ENCODE measurements at places on chromosomes 6 and 20.

GRCh38 chr6:125806813-125807212, 16.1 kb downstream of the NCOA7 start:
- no peak for DNase-seq

DNA sequence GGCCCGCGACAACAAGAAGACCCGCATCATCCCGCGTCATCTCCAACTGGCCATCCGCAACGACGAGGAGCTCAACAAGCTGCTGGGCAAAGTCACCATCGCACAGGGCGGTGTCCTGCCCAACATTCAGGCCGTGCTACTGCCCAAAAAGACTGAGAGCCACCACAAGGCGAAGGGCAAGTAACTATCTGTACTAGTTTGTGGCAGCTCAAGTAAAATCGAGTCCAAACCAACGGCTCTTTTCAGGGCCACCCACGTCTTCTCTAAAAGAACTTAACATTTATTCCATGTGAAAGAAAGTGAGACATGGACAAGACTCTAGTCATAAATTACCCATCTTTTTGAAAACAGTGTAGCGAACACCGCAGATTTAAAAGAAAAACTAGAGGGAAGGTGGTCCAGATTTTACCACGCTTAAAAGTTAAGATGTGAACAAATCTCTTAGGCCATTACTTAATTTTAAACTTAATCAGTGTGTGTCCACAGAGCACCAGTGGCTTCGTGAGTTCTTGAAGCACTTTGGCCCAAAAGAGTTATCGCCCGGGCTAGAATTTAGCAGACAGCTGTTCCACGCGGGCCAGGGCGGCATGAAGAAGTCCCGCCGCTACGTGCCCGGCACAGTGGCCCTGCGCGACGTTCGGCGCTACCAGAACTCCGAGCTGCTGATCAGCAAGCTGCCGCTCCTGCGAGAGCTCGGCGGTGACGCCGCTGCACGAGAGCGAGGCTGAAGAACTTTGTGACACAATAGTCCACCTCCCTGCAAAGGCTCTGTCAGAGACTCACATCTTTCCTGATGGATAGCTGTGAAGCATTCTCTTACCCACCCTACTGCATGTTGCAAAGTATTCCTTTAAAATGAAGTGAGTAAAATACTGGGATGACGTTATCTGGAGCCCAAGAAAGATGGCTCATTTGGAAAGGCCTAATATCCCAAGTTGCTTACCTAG, 113.9 kb upstream of the PRSS16 start:
- DNase-seq, result peak; percentile 47

GRCh38 chr6:28225056-28225834, at the start of gene ZSCAN9:
TSS of gene ZSCAN9 (plus strand) at chr6:28225275. CDS start at chr6:28227085, 1,810 bp downstream.
- peak; percentile 76 for DNase-seq

- no peak for DNase-seq
Measured at GRCh38 chr6:125102891-125103290, 50.7 kb upstream of the TPD52L1 start.

DNA sequence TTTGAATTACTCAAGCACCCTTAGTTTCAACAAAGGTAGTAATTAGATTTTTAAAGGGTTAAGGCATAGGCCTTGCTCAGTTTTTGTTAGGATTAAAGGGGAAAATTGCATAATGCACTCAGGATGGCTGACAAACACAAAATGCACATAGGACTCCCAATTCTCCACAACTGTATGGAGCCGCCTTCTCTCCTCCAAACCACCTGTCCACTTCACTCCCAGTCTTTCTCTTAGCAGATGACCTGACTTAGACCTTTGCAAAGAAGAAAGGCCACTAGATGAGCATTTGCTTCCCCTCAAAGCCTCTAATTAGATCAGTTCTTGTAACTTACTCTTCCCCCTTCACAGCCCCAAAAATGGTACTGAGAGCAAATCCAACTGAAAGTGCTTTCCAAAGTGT, 20.1 kb downstream of the NSFL1C start:
- no peak for DNase-seq

- no peak for DNase-seq
Measured at GRCh38 chr6:39887692-39888450, 46.4 kb downstream of the MOCS1 start.

- DNase-seq, result no peak
Measured at GRCh38 chr20:46307139-46307998, 929 bp downstream of the CDH22 start.

DNA sequence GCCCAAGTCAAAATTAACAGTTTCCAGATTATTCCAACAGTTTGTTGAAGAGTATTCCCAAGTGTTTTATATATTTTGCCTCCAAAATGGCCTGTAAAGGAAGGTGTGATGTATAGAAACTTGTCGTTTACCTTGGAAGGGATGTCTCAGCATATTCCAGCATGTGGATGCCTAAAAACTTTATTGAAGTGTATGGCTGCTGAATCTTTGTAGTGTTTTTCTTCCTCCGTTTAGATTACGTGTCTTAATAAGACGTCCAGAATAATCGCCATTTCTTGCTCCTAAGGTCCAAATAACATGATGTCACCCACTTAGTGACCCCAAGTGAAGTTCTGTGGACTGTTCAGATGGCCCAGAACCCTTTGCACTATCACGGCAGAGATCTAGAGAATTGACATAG, 18.0 kb upstream of the SF3B5 start:
- DNase-seq, result no peak

- DNase-seq, result no peak
Measured at GRCh38 chr20:23042270-23042669, 7.2 kb downstream of the SSTR4 start.

DNA sequence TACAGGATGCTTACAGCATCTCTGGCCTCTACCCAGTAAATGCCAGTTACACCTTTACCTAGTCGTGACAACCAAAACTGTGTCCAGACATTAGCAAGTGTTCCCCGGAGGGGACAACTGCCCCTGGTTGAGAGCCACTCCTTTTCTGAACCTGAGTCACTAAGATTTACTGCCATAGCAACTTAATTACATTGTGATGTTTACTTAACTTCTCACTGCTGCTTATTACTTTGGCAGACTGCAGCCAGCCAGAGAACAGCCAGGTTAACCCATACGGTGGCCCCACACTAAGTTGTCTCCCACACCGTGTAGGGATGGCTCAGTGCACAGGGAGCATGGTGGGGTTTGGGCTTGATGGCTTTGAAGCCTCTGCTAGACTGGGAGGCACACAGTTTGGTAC, 204.7 kb upstream of the SULF2 start:
- DNase-seq, result no peak

GRCh38 chr20:33082546-33082945, 3.1 kb downstream of the BPIFB4 start:
- no peak for DNase-seq

DNA sequence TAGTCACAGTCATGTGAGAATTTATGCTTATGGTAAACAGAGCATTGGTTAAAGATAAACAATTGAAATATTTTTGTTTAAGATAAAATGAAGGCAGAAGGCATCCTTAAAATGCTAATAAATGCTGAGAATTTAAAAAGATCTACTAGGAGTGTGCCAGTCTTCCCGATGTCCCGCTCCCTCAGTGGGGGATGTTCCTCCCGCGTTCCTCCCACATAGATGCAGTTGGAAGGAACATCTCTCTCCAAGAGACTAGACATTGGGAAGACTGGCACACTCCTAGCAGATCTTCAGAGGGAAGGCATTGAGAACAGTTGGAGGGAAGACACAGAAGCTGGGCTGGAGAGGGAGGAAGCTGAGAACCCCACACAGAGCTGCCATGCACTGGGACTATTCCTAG, 203.3 kb downstream of the EDN1 start:
- DNase-seq, result no peak

- DNase-seq, result no peak
Measured at GRCh38 chr20:32191422-32191821, 16.1 kb downstream of the PLAGL2 start.

DNA sequence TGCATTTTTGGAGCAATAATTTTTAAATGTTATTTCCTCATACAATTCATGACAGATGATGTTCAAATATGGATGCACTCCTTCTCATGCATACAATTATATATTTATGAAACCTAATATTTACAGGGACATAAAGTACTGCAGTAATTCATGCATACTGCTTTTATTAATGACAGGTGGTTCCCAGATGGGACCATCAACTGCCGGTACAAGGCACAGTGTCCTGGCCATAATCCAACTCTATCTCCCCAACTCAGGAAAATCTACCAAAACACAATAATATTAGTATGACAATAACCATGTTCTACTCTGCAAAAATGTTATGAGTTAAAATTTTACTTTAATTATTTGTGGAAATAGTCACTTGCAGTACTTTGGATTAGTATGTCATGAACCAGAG, 77.8 kb downstream of the VIP start:
- no peak for DNase-seq

GRCh38 chr6:159307246-159307790, 138.1 kb downstream of the FNDC1 start:
- no peak for DNase-seq

GRCh38 chr6:35713006-35713767, 23.6 kb upstream of the ARMC12 start:
- no peak for DNase-seq

GRCh38 chr6:29992807-29993206, 50.5 kb downstream of the HLA-A start:
- DNase-seq, result no peak

DNA sequence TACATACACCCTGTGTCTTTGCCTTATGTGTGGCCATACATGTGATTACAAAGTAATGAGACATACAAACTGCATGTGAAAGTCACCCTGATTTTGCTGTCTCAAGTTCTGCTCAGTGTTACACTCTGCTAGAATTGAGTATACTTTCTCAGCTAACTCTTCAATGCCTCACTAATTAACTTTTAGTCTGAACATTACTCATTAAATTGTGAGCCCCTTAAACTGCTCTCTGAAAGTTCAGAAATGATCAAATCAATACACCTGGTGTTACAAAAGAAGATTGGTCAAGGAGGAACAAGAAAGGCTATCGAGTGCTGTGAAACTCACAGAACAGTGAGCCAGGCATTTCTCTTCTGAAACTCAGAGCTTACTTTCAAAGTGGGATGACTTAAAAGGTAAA, 71.3 kb downstream of the MKKS start:
- no peak for DNase-seq

Measured in NCI-H510A (cell line).